ENCODE measurements at places on chromosomes 4 and X. TPM values are rescaled to one million over a fixed set of nuclear protein-coding genes. Genes with fewer than 3 reads are reported as not detected.

DNA sequence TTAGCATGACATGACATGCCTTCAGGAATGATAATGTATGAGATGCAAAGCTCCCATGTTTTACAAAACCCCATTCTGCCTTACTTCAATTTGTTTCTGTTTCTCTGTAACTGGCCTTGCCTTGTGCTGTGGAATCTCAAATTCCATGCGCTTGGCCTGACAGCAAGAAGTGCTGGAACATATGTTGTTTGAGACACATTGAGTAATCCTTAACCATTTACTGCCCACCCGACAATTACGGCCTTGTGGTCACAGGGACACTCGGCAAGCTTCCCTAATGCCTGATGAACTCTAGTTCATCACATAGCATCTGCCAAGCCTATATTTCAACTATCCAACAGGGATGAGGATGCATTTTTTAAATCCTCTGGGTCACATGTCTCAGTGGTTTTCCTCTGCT lies 226.4 kb upstream of the CASK start:
- no peak for DNase-seq
- no peaks in the 10 kb centered on the region for H3K36me3 ChIP-seq
- H3K27ac ChIP-seq = no peak overlapping the region

DNA sequence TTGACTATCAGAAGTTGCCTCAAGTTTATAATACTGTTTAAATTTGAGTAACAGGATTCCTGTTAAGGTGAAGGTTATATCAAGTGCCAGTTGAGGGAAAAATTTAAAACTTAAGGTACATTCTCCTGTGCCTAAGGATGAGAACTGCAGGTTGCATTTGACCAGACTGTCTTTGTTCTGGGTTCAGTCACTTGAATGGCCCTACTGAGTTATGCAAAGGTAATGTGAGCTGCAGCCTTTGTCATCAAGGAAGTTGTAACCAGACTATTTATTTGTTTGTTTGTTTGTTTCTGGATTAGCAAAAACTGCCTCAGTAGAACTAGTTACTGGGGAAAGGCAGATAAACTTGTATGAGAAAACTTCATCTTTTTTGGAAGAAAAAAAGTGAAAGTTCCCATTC lies 131.9 kb downstream of the ATOH1 start:
- no peak overlapping the region for H3K4me3 ChIP-seq
- H3K36me3 ChIP-seq = no peaks in the 10 kb centered on the region
- H3K27ac ChIP-seq = no peak overlapping the region
- DNase-seq = no peak
- no peaks in the 10 kb centered on the region for H3K4me1 ChIP-seq

Gene WFS1
- total RNA-seq = 202 TPM

Gene VCX3B
- total RNA-seq = 44.0 TPM

DNA sequence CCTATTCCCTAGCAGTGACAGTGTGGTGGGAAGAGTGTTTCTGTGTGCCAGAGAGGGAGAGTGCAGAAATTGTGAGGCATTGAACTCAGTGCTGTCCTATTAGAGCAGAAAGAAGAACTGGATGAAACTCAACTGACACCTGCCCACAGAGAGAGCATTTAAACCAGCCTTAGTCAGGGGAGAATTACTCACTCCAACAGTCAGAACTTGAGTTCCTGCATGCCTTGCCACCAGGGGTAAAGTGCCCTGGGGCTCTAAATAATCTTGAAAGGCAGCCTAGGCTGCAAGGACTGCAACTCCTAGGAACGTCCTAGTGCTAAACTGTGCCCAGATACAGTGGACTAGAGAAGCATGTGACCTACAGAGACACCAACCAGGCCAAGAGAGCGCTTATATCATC lies 12.8 kb downstream of the CYSLTR1 start:
- H3K36me3 ChIP-seq = no peaks in the 10 kb centered on the region
- H3K4me1 ChIP-seq = no peaks in the 10 kb centered on the region
- DNase-seq = no peak
- H3K27ac ChIP-seq = no peak overlapping the region
- H3K4me3 ChIP-seq = no peak overlapping the region
- no peaks in the 10 kb centered on the region for H3K27me3 ChIP-seq

Data from testis (tissue), 5 donors.